Stimulated activated naive CD4-positive, alpha-beta T cell treated with Interleukin-2 at 50 U/mL for 16 hours (primary cell): ENCODE measurements at places on chromosomes 3 and 15.

GRCh38 chr3:72604328-72604727 is 243.9 kb downstream of the SHQ1 start:
- no peak for DNase-seq

- DNase-seq, result no peak
Measured at GRCh38 chr3:140917772-140918171, 23.9 kb upstream of the SLC25A36 start.

GRCh38 chr3:32160706-32161214 is 54.3 kb downstream of the GPD1L start:
- no peak for DNase-seq

DNA sequence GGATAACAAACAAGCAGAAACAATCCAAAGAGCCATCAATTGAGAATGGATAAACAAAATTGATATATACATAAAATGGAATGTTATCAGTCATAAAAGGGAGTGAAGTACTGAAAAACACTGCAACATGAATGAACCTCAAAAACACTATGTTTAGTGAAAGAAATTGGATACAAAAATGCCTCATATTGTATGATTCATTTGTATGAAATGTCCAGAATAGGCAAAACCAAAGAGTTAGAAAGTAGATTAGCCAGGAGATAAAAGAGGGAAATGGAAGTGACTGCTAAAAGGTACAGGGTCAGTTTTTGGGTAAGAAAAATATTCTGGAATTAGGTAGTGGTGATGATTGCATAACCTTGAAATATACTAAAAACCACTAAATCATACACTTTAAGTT is 9.8 kb upstream of the SLC25A36 start:
- no peak for DNase-seq

- DNase-seq, result peak; percentile 26
Measured at GRCh38 chr3:13452490-13453335, 27.4 kb upstream of the HDAC11 start.

DNA sequence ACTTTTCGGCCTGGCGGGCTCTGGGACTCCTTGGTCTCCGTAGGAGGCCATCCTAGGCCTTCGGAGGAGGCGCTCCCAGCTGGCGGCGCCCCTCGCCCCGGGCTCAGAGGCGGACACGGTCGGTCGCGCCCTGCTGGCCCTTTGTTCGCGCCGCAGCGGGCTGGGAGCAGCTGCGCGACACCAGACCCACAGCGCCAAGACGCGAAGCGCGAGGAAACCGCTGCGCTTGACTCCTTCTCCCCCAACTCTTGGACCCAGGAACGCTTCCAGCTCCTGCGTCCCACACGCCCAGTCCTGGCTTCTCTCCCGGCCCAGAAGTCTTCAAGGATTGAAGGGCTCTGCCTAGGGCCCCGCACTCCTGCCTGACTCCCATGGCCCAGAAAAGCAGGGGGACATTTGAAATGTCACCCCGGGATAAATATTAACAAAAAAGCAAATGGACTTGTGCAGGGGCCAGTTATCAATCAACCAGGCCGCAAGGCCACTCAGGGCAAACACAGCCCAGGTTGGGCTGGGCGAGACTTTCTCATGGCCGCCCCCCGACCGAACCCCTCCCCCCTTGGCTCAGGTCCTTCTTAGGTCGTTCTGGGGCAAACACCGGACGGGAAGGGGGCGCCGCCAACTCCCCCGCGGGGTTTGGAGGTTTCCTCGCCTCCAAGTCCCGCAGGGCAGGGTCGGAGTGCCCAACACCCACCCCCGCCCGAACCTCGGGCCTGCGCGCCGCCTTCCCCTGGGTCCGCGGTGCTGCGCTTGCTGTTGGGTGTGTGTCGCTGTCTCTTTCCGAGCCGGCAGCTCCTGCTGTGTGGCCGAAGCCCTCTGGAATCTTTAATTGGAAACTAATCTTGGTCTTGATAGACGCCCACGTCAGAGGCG is 5.1 kb downstream of the ONECUT1 start:
- DNase-seq, result no peak

DNA sequence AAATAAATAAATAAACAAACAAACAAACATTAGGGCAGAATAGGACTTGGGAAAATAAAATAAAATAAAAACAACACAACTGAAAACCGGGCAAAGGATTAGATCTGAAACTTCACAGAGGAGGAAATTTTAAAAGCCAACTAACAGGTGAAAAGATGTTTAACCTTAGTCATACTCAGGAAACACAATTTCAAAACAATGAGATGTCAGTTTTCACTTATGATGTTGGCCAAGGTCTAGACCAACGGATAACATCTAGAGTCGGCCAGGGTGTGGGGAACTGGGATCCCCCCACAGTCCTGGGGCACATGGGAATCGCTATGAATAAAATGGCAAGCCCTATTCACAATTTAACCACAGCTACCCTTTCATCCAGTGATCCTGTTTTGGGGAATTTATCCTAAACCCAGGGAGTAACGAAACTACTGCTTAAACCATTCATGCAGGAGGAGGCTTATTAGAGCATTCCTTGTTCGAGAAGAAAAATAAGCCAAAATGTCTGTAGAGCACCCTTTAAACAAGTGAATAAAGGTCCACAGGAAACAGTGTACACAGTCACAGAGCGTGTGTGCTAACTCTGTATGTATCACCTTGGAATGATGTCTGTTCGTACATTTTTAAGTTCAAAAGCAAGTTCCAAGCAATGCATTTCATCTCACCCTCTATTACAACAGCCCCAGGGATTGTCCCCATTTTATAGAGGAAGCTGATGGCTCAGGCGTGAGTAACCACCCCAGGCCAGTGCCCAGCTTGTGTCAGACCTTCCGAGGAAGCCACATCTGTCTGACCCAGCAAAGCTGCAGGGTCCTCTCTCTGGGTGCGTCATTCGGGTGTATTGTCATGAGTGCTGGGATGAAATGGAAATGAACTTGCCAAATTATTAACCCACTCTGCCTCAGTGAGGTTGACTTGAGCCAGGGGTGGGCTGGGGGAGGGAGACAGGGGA is 6.3 kb upstream of the ANPEP start:
- DNase-seq, result no peak

DNA sequence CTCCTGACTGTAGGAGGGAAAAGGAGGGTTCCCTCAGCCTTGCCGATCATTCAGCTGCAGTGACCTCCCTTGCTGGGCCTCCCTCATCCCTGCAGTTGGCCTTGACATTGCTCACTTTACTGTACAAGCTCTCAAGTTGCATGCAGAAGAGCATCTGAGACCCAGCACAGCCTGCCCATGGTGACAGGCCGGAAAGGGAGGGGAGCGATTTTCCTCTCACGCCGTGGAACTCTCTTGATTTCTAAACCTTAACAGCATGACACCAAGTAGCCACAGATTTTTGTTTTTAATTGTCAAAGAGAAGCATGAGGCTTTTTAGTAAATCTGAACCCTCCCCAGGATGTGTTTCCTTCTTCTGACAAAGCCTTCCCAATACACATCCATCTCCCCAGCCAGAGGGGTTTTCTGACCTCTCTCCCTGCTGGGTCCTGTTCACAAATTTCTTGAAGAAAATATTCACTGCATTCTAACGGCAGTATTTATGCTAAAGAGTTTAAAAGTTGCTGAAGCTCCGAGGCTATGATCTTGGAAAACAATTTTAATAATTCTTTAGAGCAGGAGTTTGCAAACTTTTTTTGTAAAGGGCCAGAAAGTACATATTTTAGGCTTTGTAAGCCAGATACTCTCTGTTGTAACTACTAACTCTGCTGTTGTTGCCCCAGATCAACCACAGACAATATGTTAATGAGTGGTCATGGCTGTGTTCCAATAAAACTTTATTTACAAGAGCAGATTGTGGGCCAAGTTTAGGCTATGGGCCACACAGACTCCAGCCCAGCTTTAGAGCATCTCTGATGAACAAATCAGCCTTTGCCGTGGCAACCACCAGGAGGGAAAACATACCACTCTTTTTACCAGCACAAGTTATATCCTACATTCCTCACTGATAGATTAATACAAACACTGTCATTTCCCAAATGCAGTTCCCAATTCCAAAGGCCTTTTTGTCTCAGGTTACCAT is 34.8 kb downstream of the LMCD1 start:
- DNase-seq, result no peak

DNA sequence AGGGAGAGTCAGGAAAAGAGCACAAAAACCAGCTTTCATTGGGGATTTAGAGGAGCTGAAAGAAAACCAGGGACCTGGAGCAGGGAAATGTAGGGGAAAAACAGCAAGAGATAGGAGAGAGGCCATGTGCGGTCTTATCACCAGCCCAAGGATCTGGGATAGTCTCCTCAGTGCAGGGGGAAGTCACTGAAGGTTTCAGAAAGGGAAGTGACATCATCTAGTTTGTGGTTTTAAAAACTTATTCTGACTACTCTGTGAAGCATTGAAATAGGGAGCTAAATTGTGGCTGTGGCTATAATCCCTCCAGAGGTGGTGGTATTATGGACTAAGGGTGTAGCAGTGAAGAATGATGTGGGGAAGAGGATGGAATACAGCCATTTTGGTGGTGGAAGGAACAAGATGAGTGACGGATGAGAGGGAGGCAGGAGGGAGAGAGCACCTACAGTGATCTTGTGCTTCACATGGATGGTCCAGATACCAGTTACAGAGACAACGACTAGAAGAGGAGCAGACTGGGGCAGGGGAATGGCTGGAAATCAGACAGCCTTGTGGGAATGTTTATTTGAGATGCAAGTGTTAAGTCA is 72.7 kb downstream of the HMG20A start:
- DNase-seq, result no peak

DNA sequence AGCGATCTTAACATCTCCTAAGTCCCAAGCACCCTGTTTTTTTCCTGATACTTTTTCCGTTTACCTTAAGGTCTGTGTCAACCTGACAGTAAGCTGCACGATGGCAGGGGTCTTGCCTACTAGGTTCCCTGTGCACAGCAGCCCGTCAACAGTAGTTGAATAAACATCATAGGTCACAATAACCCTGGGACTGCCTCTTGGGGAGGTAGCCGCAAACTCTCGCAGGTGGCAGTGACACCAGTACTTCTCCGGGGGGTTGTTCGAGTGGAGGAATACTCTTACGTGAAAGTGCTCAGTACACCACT is 365 bp upstream of the PDCD6IP start:
- no peak for DNase-seq

DNA sequence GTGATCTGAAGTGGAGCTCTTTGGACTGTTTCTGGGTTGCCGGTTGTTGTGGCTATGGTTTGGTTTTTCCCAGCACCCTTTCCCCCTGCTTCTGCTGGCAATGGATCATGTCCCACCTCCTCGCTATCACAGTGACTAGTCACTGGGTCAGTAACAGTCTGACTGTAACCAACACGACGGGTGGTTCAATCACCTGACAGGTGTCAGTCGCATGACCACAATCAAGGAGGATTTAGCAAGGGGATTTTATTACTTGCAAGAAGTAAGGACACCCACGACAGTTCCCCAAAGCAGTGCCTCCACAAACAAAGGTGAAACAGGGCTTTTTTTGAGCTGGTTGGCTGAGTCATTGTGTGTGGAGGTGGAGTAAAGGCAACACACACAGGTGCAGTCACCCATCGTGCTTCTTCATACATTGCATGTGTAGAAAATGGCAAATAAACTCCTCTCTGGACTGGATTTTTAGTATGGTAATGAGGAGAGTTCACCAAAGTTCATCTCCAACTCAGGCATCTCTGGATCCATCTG is 58.8 kb upstream of the FAM3D start:
- DNase-seq, result no peak

- DNase-seq, result no peak
Measured at GRCh38 chr3:143203848-143204247, 84.3 kb downstream of the CHST2 start.

GRCh38 chr3:52053307-52054304 is 2.8 kb downstream of the DUSP7 start:
- peak; percentile 54 for DNase-seq

DNA sequence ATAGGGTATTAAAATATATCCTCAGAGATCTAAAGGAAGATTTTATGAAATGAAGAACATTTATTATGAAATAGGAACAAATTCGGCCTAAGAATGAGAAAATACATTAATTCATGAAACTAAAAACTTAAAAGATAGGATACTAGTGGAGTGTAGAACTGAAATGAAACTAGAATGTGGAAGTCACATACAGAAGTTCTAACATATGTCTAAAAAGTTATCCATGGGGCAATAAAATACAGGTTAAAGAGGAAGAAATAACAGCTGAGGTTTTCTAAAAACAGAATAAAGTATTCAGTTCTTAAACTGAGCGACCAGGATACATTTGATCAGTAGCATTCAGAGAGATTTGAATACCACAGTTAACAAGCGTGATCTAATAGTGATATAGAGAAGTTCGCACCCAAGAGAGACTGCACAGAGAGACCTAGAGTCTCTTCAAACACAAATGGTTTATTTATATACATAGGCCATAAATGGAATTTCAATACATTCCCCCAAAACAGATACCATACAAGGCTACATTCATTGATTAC is 85.9 kb downstream of the FEZF2 start:
- no peak for DNase-seq

DNA sequence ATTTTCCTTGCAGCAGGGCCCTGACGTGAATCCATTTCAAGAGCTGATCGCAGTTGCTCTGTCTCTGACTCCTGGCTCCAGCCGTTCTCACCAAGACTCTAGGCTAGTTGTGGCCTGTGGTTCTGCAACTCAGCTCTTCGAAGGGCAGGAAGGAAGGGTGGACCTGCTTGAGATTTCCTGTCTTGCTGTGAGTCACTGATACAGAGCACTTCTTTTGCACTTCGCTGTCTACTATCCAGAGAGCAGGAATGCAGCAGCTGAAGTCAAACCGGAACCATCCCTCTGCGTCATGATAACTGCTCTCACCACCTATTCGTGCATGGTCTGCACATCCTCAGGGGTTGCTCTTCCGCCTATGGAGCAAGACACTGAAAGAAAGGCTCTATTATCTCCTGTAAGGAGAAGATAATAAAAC is 59.7 kb downstream of the RAP2B start:
- DNase-seq, result peak; percentile 48

GRCh38 chr15:63063164-63063756 is 20.7 kb downstream of the TPM1 start:
- DNase-seq, result no peak

DNA sequence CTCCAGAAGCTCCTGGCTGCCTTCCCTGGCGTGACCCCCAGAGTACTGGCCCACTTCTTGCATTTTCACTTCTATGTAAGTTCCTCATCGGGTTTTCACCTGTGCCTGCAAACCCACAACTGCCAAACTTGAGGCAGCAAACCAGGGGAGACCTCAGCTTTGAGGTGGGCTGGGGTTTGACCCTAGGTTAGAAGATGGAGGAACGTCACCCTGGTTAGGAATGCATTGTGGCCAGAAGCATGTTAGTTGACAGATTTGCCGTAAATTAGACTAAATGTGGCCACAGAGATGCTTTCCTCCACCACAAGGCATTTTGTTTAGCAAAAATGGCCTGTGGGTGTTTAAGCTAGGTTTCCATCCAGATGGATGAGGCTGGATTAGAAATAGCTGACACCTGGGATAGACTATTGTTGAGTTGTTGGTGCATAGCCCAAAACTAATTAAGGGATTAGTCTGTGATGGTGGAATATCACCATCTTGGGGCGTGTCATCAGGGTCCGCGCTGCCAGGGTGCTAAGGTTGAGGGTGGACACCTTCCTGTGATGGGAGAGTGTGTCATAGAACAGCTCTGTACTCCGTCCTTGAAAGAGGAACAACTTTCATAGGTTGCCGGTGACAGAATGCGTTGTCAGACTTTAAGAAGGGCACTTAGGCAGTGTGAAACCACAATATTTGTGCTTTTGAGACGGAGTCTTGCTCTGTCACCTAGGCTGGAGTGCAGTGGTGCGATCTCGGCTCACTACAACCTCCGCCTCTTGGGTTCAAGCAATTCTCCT is 3.6 kb downstream of the NISCH start:
- no peak for DNase-seq
